Spinal cord (tissue), 10 donors: ENCODE measurements at places on chromosomes 3 and 15. TPM values are rescaled to one million over a fixed set of nuclear protein-coding genes. Genes with fewer than 3 reads are reported as not detected.

- DNase-seq = no peak
Measured at GRCh38 chr3:114626751-114627150, 332.9 kb downstream of the TIGIT start.

GRCh38 chr3:119818937-119819336 lies 37.0 kb downstream of the NR1I2 start:
- no peak for DNase-seq

- DNase-seq = no peak
Measured at GRCh38 chr15:69987492-69988489, 109.9 kb downstream of the TLE3 start.

DNA sequence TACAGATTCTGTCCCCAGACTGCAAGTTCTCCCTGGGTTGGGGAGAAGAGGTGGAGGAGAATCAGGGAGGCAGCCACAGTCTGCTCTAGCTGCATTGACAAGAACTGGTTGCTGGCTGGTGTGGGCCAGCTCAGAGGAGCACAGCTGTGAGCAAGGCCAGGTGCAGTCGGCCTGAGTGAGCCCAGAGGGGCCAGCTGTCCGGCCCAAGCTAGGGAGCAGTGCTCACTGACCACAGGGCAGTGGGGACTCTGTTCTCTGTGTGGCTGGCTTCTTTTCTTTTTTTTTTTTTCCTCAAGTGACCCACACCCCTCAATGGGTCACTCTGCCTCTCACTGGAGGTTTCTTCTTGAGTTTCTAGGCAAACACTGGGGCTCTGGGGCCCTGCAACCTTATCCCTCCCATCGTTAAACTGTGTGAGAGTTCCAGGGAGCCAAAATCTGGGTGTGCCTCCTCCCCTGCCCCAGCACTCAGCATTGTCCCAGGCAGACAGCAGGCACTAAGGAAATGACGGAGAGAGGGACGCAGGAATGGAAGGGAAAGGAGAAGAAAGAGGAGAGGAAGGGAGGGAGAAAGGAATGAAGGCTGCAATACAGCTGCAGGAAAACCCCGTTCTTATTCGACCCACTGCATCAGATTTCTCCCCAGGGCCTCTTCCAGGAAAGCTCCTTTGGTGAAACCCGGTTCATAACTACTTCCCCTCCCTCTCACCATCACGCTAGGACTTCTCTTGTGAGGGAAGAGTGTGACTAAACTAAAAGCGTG lies 37.7 kb upstream of the HES1 start:
- no peak for DNase-seq

GRCh38 chr15:85598219-85598618 lies 196.5 kb downstream of the KLHL25 start:
- DNase-seq = no peak

DNA sequence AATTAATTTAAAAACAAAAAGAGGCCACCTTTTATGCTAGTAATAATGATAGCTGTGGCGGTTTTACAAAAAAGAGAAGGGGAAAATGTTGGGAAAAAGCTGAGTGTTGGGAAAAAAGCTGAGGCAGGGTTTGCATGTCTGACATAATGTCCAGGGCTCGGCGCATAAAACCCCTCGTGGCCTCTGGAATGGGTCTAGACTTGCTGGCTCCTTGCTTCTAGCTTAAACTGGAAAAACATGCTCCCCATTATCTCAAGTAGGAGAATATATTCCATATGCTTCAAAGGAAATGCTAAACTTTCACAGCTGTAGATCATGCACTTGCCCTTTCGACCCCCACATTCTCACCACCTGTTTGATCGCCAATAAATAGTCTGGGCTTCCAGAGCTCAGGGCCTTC lies 53.0 kb downstream of the CYP19A1 start:
- no peak for DNase-seq

DNAH12 gene
- 2.8 TPM for total RNA-seq

PPIP5K1 gene
- 33.6 TPM for total RNA-seq

SPSB4 gene
- 5.3 TPM for total RNA-seq
